T-cell (primary cell): ENCODE measurements at places on chromosomes 7 and 10.

- no peak for DNase-seq
These were observed 228.7 kb downstream of the CHRM2 start for GRCh38 chr7:137097111-137097510.

DNA sequence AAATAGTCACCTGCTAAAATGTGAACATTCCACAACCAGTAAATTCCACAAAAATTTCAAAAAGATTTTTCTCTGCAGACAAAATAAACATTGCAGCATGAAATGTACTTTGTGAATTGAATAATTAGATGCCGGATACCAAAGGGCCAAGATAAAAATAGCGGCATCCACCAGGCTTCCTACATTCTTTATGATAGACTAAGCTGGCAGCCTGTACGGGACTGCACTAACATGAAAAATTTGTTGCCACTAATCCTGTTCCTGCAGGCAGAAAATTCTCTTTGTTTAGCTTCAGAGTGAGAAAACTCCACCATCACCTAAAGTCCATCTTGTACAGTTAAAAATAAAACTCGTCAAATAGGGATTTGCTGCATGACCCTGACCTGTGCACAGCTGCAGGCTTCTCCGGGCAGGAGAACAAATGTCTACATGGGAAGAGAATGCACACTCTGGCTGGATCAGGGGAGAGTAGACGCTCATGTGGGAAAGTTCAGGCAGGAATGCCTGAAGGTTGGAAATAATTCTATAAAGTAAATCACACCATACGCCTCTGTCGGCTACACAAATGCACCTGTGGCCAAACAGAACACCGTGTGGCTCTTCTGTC lies 15.6 kb upstream of the ADO start:
- DNase-seq: no peak

DNA sequence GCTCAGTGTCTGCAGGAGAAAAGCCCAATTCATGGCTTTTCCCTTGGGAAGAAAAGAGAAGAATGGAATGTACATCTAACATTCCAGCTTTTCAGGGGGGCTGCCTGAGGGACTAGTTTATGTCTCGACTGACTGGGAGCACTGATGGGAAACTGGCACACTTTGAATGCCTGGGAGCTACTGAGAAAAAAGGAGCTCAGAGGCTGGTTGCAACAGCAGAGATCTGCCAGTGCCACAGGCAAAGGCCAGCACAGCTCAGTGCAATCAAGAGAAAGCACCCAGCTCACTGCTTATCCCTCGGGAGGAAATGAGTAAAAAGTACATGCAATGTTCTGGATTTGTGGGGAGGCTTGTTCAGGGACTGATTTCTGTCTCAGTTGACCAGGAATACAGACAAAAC lies 226.2 kb downstream of the COBL start:
- DNase-seq: no peak

- no peak for DNase-seq
These were observed 61.8 kb upstream of the EEPD1 start for GRCh38 chr7:36090976-36091873.

DNA sequence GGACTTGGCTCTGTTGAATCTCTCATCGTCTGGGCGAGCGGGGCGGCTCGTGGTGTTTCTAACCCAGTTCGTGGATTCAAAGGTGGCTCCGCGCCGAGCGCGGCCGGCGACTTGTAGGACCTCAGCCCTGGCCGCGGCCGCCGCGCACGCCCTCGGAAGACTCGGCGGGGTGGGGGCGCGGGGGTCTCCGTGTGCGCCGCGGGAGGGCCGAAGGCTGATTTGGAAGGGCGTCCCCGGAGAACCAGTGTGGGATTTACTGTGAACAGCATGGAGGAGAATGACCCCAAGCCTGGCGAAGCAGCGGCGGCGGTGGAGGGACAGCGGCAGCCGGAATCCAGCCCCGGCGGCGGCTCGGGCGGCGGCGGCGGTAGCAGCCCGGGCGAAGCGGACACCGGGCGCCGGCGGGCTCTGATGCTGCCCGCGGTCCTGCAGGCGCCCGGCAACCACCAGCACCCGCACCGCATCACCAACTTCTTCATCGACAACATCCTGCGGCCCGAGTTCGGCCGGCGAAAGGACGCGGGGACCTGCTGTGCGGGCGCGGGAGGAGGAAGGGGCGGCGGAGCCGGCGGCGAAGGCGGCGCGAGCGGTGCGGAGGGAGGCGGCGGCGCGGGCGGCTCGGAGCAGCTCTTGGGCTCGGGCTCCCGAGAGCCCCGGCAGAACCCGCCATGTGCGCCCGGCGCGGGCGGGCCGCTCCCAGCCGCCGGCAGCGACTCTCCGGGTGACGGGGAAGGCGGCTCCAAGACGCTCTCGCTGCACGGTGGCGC lies at the start of gene EN2:
TSS of gene EN2 (plus strand) at position 19 of the 767 bp plus-strand sequence. CDS start at position 268, 249 bp downstream.
- no peak for DNase-seq

GRCh38 chr7:144399946-144400345 lies 3.5 kb downstream of the NOBOX start:
- DNase-seq: no peak

DNA sequence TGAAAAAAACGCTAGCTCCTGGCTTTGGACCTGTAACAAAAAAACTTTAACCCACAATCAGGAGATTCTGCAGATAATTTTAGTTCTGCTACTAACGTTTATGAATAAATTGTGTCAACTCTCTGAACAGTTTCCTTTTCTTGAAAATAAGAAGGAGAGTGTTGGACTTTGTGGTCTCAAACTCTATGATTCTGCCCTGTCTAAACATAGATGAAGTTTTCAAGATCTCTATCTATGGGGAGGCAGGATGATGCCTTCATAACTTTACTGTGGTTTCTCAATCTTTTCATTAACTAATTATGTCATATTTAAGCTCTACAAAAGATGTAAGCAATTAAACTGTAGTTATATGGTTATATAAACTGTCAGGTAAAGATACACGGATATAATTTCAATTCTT lies 162.0 kb downstream of the REEP3 start:
- no peak for DNase-seq

DNA sequence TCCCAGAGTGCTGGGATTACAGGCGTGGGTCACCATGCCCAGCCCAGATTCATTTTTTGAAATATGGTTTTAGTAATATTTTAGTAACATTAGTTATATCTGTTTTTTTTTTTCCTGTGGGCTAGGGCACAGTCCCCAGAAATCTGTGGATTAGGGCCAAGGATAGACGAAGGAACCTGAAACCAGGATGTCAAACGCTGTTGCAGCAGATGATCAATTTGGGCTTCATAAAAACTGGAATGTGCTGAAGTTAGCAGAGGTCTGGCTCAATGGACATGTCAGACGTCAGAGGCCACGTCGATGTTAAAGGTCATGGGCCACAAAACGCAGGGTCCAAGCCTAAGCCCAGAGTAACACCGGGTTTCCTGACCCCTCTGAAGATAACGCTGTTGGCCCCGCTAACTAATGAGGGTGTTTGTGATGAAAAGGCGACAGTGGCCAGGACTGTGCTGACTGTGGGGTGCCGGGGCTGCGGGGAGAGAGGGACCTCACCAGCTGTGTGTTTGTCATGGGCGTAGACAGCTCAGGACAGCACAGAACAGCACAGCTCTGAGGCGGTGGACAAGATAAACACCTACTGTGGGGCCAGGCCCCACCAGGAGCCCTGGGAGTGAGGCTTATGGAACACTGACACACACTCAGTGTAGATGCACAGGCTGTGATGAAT lies 23.8 kb upstream of the GTPBP4 start:
- DNase-seq: no peak
